ENCODE measurements at places on chromosomes 2 and 18.

DNA sequence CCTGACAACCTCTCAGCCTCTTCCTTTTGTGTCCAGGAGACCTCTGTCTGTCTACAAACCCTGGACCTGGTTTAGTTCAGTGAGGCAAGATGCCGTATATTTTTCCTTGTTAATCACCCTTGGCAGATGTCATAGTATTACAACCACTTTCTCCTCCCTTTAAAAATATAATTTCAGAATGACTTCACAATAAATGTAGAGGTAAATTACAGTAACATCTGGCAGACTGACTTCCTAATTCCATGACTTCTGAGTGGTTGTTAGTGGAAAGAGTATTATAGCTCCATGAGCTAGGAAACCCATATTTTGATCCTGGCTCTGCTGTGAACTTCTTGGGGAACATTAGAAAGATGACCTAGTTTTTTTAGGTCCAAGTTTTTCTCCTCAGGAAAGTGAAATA is 39.5 kb downstream of the SPATS2L start:
- DNase-seq, result no peak

DNA sequence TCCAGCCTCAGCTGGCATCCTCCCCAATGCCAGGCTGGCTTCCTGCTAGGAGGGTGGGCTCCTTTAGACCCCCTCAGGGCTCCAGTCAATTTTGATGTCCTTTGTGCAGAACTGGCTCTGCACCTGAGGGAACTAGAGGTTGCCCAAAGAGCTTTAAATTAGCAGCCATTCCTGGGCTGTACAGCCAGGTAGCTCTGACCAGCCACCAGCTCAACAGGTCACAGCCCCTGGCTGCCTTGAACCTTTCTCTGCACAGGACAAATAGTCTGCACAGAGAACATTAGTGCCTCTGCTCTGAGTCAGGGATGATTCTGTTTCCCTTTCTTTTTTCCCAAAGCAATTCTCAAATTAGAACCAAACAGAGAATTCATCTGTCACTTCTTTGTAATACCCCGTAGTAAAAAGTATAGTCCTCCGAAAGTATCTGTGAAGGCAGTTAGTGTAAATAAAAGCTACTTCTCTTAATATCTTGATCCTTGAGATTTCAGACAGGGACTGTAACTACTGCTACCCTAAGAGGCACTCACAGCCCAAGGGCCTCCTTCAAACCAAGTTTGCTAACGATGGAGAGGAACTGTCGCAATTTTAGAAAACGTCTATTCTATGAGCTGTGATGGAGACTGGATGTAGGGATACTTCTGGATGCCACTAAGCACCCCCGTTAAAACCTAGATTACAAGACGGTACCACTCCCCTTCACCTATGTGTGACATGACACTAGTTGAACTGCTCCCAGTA is 3.0 kb downstream of the TTC32 start:
- DNase-seq, result no peak

DNA sequence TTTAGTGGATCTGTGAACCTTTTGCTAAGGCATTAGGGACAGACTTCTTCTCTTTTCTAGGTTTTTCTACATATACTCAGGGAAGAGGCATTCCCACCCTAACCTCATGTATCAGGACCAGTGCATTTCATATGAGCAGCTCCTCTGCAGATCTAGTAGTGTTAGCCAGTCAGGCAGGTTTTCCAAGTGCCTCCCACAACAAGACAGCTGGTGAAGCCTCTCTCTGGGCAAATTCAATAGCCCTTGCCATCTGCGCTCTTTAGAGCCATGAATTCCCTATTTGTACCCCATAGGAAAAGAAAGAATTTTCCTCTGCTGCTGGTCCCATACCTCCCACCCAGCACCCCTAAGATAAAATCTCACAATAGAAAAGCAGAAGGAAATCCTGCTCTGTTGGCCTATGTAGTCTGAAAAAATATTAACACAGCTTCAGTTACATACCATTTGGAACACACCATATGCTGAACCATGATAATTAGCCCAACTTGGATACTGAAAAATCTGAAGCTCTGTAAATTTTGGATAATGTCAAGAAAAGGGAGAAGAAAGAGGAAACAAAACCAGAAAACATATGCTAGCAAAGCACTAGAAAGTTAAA is 1354.6 kb upstream of the NRXN1 start:
- DNase-seq, result no peak

DNA sequence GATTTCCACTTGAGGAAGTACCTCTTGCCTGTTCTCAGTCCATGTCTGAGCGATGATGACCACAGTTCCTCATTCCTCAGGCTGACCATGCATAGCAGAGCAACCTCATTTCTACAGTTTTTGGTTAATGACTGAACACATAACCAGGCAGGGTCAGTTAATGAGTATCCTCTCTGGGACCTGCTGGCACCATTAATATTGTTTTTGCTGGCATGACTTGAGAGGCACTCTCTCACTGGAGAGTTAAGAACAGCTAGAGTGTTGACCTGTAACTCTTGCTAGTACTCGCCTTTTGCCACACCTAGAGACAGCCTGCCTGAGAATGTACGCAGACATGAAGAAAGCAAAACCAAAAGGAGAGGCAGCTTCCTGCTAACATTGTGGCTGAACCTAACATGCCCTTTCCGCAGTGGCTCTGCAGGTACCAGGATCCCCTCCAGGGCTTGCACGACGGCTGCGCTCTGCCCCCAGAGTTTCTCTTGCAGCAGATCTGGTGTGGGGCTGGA is 23.9 kb downstream of the PECR start:
- peak; percentile 19 for DNase-seq

DNA sequence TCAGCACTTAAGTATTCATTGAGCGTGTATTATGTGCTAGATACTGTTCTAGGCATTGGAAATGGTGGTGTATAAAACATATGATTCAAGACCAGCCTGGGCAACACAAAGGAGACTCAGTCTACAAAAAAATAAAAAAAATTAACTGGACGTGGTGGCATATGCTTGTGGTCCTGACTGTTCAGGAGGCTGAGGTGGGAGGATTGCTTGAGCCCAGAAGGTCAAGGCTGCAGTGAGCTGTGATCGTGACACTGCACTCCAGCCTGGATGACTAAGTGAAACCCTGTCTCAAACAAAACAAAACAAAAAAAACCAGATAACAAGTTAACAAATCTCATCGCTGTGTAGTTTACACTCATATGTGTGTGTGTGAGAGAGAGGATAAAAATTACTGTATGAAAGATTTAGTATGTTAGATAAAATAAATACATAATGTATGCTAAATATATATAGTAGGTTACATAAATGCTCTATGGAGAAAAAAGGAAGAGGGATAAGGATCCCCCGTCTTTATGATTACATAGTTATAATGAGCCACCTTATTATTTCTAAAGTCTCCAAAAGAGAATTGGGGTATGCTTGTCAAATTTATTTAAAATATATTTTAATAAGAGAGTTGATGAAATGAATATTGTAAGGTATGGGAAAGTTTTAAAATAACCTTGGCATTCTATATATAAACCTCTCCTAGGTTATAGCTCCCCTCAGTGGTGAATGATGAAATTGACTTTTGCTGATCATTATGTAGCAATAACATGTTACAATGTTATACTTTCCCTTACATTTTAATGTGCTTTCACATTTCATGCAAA is 69.2 kb downstream of the EHBP1 start:
- DNase-seq, result no peak

GRCh38 chr2:224155896-224156295 is 116.8 kb upstream of the SERPINE2 start:
- no peak for DNase-seq

DNA sequence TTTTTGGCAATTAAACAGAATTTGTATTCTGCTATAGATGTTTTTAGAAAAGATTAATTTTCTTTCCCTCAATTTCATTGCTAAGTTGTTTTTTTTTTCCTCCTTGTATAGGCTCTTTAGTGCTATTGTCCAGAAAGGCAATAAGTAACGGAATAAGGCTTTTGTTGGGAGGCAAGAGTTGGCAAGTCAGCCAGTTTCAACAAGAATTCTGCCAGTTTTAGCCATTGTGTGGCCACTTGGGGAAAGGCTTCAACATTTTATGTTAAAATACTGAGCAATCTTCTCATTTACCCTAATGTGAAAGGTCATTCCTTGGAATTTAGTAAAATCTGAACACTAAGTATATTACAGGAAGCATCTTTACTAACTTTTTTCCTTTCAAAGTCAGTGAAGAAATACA is 9.6 kb downstream of the CALCRL start:
- DNase-seq, result no peak

GRCh38 chr18:61729322-61729721 is 163.5 kb downstream of the RNF152 start:
- DNase-seq, result no peak

GRCh38 chr2:233513953-233514655 is 52.5 kb downstream of the USP40 start:
- DNase-seq, result no peak

DNA sequence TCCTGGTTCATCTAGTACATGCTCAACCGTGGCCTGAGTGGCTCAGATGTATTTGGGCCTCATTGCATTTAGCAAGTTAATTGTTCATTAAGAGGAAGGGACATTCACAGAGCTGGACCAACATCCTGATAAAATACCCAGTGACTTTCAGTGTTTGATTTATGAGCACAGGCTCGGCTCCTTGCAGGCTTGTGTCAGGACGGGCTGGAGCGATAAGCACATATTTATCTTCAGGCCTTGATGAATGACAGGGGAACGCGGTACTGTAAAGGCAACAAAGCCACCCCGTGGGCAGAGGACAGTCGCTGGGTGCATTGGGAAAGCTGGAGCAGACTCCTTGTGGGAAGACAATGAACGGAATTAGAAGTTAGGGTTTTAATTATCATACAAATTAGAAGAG is 548.6 kb upstream of the HS6ST1 start:
- DNase-seq, result no peak

DNA sequence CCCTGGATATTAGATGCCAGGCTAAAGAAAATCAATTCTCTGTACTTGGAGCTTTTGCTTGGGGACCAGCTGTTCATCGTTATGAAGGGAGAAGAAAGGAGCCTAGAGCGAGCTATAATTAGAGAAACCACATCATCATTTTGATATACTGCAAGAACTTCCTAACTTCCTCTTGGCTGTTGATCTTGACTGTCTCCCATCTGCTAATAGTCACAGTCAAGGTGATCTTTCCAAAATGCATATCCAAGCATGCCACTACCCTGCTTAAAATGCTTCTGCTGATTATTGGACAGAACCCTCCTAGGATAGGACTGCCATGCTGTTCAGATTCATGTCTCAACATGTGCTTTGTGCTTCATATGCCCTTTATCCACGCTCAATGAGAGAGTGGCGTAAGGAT is 54.8 kb downstream of the RAPGEF4 start:
- DNase-seq, result no peak

GRCh38 chr2:109383505-109384307 is 230.1 kb downstream of the SEPTIN10 start:
- no peak for DNase-seq

- no peak for DNase-seq
Observed at GRCh38 chr2:110104025-110104771, 11.4 kb downstream of the MALL start.

GRCh38 chr18:40485318-40485717 is 1469.7 kb upstream of the PIK3C3 start:
- no peak for DNase-seq

GRCh38 chr2:232541195-232541960 is 1.9 kb downstream of the CHRNG start:
- no peak for DNase-seq

DNA sequence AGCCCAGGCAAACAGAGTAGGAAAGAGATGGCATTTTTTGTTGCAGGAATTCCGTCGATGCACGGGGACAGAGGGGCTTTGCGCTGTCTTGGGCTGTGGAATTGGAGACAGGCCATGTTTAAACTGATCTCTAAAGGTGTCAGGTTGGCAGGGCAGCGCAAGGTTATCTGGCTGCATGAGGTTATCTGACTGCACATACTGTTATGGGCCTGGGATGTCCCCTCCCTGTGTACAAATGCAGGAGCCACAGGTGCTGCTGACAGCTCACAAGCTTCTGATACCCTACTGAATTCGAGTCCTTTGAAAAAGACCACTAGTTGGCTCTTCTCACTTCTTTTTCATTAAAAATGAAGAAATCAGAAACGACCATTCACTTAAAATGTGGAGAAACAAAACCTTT is 255.4 kb downstream of the PLCL1 start:
- DNase-seq, result no peak

DNA sequence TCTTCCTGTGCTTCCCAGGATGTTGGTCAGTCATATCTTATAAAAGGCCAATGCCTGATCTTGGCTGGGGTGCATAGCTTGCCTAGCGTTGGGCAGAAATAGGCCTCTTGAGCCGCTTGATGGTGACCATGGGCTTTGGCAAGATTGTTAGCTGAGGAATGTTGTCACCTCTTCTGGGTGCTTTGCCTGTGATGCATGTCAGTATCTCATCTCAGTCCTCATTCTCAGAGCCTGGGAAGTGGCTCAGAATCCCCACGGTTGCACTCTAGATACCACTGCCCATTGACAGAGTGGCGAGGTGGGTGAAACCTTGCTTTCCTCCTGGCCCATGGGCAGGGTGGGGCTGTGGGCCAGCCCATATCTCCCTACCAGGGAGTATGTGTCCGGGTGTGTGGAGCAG is 79.2 kb upstream of the MGAT5 start:
- DNase-seq, result no peak

DNA sequence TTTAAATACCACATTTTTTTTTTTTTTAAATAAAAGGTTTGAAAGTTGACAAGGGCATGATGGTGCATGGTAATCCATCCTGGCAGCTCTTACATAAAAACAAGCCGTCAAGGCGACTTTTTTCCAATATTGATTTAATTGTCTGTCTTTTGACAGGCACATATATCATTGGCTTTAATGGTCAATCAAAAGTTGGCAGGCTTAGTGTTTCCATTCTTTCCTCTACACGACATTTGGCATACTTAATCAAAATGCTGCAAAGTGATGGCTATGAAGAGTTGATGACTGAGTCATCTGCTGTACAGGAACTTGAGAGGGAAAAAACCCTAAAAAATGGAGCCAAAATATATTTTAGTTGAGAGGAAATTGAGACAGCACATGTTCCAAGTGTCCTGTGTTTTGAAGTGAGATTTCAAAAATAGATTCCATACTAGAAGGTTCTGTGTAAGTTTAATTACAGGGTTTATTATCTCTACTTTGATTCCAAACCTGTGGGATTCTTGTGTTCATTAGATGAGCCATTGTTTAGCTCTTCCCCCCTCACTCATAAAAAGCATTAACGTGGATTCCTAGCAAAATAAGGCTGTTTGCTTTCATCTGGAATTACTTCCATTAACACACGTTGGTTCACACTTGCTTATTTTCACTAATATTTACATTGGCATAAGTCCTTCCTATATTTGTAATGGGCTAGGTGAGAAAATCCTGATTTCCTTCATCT is 3.2 kb downstream of the TSHZ1 start:
- no peak for DNase-seq

GRCh38 chr2:224110811-224111210 is 71.7 kb upstream of the SERPINE2 start:
- DNase-seq, result no peak

- DNase-seq, result no peak
Observed at GRCh38 chr18:28768791-28769768, 592.1 kb upstream of the CDH2 start.

GRCh38 chr18:69213842-69214241 is 186.8 kb upstream of the DOK6 start:
- no peak for DNase-seq

DNA sequence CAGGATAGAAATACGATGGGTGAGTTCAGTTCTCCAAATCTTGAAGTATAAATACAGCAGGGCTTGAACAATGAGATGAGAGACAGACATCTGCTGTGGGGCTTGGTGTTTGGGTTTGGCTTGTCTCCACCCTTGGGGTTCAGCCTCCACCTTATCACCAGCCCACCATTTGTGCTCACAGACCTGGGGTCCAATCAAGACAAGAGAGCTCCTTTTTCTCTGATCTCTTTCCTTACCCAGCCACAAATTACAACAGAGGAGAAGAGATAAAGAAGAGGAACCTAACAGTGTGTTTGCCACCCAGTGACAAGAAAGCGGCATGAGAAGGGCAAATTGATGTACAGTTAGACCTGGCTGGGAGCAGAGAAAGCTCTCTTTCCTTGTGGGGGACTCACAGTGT is 204.5 kb upstream of the CXCR4 start:
- no peak for DNase-seq

Data from stimulated activated CD8-positive, alpha-beta memory T cell treated with anti-CD3 and anti-CD28 coated beads, Interleukin-7, amount 100 ng/mL, for 1 hour (primary cell).